ENCODE measurements at places on chromosomes 1 and 21.

DNA sequence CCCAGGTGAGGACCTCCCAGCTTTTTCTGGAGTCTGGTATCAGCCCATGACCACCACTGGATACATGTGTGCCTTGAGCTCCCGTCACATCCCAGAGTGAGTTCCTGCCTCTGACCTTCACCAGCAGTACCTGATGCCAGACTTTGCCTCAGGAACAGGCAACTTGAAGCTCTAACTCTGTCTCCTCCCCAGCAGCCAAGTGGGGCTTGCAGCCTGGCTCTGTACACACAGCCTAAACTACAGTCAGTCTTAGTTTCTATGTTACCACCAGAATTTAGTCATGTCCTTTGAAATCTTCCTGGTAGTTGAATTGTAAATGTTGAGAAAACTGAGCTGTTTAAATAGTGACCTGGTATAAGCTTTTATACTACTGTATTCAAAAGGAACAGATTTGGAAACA lies 206.5 kb downstream of the LRRC40 start:
- DNase-seq: no peak

DNA sequence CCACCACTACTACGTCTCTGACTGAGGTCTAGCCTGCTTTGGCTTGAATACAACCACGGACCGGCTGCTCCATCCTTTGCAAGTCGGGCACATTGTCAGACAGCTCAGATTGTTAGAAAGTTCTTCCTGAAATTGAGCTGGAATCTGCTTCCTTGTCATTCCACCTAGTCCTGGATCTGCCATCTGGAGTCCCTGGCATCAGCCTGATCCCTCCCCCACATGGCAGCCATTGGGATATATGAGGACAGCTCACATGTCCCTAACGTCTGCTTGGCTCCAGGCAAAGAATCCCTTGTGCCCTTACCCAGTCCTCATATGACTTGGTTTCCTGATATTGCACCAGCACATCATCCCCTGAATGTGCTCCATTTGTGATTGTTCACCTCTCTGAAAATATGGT lies 56.3 kb upstream of the SYT6 start:
- DNase-seq: no peak

DNA sequence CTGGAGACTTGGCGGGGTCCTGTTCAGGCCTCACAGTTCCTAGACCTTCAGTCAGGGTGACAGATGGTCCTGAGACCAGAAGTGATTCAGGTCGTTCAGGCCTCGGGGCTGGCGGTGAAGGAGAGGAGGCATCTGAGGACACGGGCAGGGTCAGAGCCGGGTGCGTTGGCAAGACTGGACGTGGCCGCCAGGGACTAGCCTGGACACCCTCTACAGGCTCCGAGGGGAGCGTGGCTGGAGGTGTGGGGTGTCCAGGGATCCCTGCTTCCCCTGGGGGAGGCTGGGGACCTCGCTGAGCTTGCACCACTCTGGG lies 64.0 kb upstream of the TARDBP start:
- no peak for DNase-seq

DNA sequence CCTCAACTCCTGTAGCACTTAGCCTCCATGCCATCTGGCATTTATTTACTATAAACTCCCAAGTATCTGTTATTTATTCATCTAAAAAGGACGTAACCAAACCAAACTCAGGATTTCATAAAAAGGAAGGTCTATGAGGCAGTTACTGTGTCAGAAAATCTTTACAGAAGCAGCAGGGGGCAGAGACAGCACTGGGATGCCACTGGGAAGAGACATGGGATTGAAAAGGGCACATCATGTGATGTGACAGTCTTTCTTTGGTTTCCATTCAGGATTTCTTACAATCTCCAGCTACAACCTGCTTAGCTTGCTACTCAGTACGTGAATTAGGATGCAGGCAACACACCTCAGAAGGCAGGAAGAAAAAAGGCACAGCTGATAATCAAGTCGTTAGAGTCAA lies 31.2 kb downstream of the SPRTN start:
- DNase-seq: no peak

- no peak for DNase-seq
Measured at GRCh38 chr1:226520640-226521355, 27.8 kb upstream of the STUM start.

DNA sequence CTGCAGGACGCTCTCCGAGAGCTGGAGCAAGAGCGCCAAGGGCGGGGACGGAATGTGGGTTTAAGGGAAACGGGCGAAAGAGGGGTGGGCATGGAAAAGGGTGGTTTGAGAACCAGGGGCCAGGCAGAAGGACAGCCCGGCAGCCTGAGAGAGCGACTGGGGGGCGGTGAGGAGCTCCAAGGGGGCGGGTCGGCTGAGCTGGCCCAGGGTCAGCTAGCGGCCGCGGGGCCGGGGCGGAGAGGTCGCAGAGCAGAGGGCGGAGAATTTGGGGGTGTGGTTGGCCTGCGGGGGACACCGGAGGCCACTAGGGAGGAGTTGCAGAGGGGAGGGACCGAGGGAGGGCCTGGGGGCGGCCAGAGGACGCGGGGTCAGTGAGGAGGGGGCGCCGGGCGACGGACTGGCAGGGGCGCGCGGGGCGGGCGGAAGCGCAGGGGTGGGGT lies 54.7 kb downstream of the NDUFS5 start:
- DNase-seq: no peak

- no peak for DNase-seq
Measured at GRCh38 chr1:181397845-181398244, 85.5 kb upstream of the CACNA1E start.

- no peak for DNase-seq
Measured at GRCh38 chr21:45380566-45380965, 24.4 kb upstream of the COL18A1 start.
